ENCODE measurements at places on chromosomes 13 and 19.

DNA sequence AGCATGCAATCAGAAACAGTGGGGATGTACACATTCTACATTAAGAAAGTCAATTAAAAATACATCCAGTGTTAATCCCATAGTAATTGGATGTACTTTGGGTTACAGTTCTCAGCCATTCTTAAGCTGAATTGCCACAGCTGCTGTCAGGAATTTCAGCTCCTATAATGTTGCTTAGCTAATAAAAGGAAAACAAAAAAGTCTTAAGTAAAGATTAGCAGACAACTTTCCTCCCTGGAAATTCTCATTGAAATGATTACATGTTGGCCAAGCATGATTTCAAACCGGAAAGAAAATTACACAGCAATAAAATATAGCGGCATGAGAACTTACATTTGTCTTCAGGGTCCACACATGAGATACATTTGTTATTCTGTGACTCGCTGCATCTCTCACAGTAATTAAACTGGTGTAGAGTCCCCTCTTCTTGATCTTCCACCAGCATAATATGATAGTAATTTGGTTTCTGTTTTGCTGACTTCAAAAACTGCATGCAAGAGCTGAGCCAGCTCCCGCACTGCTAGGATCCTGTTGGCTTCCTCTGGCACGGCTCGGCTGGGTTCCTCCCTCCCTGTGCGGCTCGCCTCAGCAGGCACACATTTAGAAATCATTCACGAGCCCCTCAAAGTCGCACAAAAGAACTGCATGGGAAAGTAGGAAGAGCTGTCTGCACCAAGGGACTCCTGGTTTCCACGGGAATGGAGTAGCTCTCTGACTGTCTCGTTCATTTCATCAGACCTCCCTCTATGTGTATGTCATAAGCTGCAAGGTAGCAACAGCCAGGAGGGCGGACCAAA, at the start of gene HTR2A:
Gene HTR2A, minus strand, starts transcription at position 713 of the 797 bp plus-strand sequence. CDS start 1,147 bp downstream, outside the sequence.
- DNase-seq = peak; percentile 32

GRCh38 chr13:75689686-75690085, 53.6 kb downstream of the LMO7 start:
- no peak for DNase-seq

DNA sequence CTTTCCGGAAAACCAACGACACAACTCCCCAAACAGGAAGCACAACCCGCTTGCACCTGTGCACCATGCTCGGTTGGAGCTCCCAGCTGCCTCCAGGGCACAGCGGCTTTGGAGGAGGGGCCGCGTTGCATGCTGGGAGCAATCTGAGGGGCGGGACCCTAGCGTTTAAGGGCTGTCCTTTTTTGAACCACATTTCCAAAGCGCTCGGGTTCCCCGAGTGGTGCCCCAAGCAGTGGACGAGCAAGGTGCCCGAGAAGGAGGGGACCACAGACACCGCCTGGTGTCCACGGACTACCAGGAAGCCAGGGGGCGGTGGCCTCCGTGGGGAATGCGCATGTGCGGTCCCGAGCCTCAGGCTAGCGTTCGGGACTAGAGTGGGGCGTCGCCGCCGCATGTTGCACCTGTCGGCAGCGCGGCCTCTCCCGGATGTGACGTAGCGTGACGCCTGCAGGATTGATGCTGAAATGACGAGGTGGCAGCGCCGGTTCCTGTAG, 11.9 kb upstream of the ZNF57 start:
- peak; percentile 65 for DNase-seq

- no peak for DNase-seq
Observed at GRCh38 chr19:57233207-57233606, 2.4 kb downstream of the AURKC start.

DNA sequence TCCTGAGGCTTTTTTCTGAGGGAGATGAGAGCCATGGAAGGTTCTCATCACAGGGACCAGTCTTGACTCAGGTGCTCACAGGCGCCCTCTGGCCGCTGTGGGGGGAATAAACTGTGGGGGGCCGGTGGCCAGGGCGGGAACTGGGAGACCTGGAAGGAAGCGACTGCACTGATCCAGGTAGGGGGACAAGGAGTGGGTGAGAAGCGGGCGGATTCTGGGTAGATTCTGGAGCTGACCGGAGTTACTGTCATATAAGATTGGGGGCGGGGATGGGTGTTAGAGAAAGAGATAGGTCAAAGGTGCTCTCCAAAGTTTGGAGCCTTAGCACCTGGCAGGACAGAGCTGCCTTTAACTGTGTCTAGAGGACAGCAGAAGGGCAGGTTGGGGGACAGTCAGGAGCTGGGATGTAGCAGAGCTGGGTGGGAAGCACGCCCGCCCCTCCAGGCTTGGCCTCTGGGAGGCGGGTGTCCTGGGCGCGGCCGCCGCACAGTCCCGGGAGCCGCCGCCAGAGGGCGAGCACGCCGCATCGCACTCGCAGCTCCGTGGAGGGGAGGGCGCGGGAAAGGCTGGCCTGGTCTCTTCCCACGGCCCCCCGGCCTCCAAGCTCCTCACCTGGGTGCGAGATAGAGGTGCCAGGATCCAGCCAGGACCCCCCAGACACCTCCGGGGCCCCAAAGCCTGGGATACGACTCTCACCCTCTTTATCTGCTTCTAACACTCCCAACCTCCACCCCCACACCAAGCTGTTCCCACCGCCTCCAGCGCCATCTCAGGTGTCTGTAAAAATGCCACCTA, 4.2 kb upstream of the DAND5 start:
- DNase-seq = peak; percentile 89
